ENCODE measurements at places on chromosomes 12 and 14.
A peak's percentile ranks its signal among the peaks of the same experiment; 100 is the strongest.

DNA sequence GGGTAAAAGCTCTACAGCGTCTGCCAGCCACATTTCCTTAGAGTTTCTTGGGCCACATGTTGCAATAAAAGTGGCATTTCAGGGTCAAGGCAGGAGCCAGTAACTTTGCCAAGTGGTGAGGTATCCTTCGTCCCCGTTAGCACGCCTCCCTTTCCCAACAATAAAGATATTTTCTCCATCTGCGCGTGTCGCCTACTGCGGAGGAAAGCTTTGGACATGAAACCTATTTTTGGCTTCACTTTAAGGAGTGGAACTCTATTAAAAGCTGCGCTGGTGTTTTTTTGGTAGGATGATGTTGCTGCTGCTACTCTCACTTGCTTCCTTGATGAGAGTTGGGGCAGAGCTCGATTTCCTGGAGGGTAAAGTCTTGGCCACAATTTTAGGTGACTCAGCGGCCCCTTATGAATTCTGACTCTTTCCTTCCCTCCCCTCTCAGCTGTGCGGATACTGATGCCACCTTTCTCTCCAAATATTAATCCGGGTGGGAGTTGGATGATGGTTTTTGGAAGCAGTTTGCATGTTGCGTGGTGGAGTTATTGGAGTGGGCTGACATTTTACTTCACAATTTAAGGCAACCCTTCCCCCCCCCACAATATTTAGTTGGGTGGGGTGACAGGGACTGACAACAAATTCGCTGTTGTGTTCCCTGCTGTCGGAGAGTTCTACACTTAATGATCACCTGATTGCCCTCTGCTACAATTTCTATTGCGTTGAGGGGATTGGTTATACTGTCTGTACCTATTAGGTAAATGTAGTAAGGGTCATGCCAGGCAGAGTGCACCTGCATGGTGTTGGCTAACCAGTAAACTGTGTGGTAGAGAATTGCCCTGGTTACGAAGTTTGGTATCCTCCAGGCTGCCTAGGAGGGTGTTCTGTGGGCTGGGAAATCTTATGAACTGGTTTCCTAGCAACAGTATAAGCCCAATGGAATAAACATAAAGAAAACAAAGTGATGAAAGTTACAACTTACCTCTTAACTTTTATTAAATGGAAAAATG is 1.1 kb downstream of the CCDC91 start:
- H3K27ac ChIP-seq = peak overlapping the region; percentile 98
- no peaks in the 10 kb centered on the region for H3K36me3 ChIP-seq
- peak overlapping the region; percentile 84 for H3K4me3 ChIP-seq
- peaks cover 18% of the 10 kb centered on the region for H3K4me1 ChIP-seq
- no peaks in the 10 kb centered on the region for H3K27me3 ChIP-seq
- DNase-seq = peak; percentile 48

- H3K36me3 ChIP-seq = no peaks in the 10 kb centered on the region
- H3K27me3 ChIP-seq = no peaks in the 10 kb centered on the region
- H3K27ac ChIP-seq = no peak overlapping the region
- H3K4me1 ChIP-seq = no peaks in the 10 kb centered on the region
- no peak overlapping the region for H3K4me3 ChIP-seq
These were observed 183.7 kb downstream of the DACT1 start for GRCh38 chr14:58821421-58821820.

- H3K4me1 ChIP-seq = no peaks in the 10 kb centered on the region
- H3K27ac ChIP-seq = no peak overlapping the region
- H3K27me3 ChIP-seq = no peaks in the 10 kb centered on the region
- H3K4me3 ChIP-seq = no peak overlapping the region
These were observed 261.2 kb downstream of the ACSS3 start for GRCh38 chr12:81339071-81339470.

DNA sequence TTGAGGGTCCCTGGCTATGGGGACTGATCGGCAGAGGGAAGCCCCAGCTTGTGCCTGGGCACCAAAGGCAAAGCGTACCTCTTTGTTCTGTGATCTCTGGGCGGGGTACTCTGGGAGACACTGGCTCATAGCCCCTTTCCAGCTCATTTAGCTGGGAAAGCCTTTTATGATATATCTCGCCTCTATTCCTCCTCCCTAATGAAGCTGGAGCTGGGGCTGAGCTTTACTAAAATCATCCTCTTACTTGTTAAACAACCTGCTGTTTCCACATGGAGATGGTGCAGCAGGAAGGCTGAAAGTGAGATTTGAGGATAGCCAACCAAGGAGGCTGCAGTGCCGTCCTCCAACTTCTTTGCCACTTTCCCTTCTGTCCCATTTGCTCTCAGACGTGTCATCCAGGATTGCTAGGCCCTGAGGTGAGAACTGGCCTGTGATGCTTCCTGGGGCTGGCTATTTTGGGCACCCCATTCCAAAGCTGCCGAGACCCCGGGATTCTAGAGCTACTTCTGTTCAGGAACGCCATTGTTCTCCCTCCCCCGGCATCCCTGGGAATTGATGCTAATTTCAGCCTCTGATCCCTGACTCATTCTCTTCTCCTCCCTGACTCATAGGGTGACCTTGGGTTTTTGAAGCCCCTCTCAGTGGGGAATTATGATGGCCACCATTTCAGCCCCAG is 16.0 kb downstream of the PDE1B start:
- peaks cover 5% of the 10 kb centered on the region for H3K4me1 ChIP-seq
- no peak for DNase-seq
- no peaks in the 10 kb centered on the region for H3K27me3 ChIP-seq
- H3K4me3 ChIP-seq = no peak overlapping the region

GRCh38 chr14:58784931-58785330 is 147.2 kb downstream of the DACT1 start:
- H3K27ac ChIP-seq = no peak overlapping the region
- no peaks in the 10 kb centered on the region for H3K4me1 ChIP-seq
- no peaks in the 10 kb centered on the region for H3K27me3 ChIP-seq
- H3K4me3 ChIP-seq = no peak overlapping the region

GRCh38 chr14:63343878-63344277 is 25.1 kb upstream of the GPHB5 start:
- H3K27me3 ChIP-seq = no peaks in the 10 kb centered on the region
- no peak for DNase-seq
- no peak overlapping the region for H3K4me3 ChIP-seq
- no peaks in the 10 kb centered on the region for H3K36me3 ChIP-seq
- no peak overlapping the region for H3K27ac ChIP-seq

- no peak for DNase-seq
- H3K27me3 ChIP-seq = peaks cover 2% of the 10 kb centered on the region
- no peak overlapping the region for H3K4me3 ChIP-seq
- H3K36me3 ChIP-seq = no peaks in the 10 kb centered on the region
- no peak overlapping the region for H3K27ac ChIP-seq
These were observed 1141.3 kb downstream of the BCL11B start for GRCh38 chr14:98130691-98131090.

DNA sequence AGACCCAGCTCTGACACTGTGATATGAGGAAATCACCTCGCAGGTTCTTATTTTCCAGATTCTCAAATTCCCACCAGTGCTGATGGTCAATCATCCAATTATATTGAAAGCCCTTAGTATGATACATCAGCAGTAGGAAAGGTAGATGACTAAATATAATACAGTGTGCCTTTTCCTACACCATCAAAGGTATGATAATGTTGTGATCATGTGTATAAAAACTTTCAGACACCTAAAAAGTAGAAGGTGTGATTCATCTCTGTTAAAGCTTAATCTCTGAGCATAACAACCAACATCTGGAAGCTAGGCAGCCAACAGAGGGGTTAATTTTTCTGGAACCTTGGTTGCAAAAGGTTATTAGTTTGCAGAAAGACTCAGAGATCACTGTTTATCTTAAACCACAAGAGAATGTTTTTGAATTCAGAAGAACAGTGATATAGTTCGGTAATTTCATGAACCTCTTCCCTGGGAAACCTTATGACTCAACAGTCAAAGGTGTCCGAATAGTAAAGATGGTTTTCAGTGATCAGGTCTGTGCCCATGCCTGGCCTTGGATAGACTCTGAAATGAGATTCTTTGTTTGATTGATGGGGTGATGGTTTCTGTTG is 122.5 kb downstream of the ETV6 start:
- no peak overlapping the region for H3K27ac ChIP-seq
- H3K4me1 ChIP-seq = peaks cover 11% of the 10 kb centered on the region
- no peaks in the 10 kb centered on the region for H3K36me3 ChIP-seq
- DNase-seq = no peak
- H3K4me3 ChIP-seq = no peak overlapping the region

GRCh38 chr14:97713023-97713422 is 915.8 kb downstream of the VRK1 start:
- H3K27me3 ChIP-seq = no peaks in the 10 kb centered on the region
- H3K27ac ChIP-seq = no peak overlapping the region
- no peaks in the 10 kb centered on the region for H3K4me1 ChIP-seq
- no peak overlapping the region for H3K4me3 ChIP-seq
